ENCODE measurements at places on chromosomes 3 and 15. TPM values are rescaled to one million over a fixed set of nuclear protein-coding genes. Genes with fewer than 3 reads are reported as not detected.

GRCh38 chr15:31352911-31353811 is 26.5 kb downstream of the KLF13 start:
- DNase-seq: peak; percentile 88

Gene GOLGA8G
- 0.12 TPM for total RNA-seq

DNA sequence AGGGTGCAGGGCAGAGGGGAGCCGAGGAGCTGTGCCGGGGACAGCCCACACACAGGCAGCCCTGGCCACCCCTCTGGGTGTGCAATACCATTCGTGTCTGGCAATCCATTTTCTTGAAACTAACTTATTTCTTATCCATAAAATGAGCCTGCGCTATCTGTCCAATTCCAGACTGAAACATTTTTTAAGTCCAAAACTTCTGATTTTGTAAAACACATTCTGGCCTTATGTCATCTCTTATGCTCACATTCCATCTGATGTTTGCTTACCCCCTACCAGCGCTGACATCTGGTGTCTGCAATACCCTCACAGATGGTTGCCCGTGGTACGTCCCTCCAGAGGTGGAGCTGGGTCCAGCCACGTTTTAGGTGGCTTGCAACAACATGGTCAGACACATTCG is 31.8 kb downstream of the PCSK6 start:
- no peak for DNase-seq

Gene EPB42
- not detected for total RNA-seq

GRCh38 chr15:74614744-74615507 is 710 bp upstream of the CLK3 start:
- peak; percentile 65 for DNase-seq

DNA sequence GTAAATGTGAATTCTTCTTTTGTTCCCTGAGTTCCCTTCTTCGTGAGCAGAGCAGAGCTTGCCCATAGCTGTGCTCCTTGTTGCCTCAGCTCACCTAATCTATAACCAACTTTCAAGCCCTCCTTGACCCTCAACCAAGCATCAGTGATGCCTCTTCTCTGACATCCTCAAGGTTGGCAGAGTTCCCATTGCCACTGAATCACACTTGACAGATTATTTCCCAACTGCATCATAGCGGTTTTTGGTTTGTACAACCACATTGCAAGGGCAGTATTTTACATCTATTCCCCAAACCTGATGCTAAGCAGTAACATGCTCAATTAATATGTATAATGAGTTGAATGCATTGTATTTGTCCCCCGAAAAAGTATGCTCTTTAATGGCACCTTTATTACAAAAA is 133.0 kb upstream of the SNTN start:
- DNase-seq: peak; percentile 70

DNA sequence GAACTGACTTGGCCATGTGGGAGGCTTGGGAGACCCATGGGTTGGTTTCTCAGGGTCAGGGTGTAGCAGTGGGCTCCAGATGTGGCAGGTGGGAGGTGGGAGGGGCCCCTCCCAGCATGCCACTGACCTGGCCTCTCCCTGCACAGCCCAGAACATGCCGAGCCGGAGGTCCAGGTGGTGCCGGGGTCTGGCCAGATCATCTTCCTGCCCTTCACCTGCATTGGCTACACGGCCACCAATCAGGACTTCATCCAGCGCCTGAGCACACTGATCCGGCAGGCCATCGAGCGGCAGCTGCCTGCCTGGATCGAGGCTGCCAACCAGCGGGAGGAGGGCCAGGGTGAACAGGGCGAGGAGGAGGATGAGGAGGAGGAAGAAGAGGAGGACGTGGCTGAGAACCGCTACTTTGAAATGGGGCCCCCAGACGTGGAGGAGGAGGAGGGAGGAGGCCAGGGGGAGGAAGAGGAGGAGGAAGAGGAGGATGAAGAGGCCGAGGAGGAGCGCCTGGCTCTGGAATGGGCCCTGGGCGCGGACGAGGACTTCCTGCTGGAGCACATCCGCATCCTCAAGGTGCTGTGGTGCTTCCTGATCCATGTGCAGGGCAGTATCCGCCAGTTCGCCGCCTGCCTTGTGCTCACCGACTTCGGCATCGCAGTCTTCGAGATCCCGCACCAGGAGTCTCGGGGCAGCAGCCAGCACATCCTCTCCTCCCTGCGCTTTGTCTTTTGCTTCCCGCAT is 7.9 kb upstream of the STAB1 start:
- no peak for DNase-seq

DNA sequence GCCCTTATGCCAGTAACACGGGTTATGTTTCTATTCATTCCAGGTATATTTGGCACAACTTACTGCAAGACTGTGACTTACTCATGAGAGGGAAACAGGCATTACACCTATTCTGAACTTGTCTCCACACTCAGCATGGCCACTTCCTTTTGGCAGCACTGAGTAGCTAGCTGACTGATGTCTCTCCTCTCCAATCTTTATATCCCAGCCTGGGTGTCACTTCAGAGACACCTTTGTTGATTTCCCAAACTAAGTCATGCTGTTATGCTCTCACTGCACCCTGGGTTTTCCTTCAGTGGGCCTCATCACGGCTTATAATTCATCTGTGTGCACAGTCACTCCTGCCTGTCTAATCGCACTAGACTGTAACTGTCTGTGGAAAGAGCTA is 114.8 kb downstream of the MYLK start:
- no peak for DNase-seq

GRCh38 chr3:171442184-171442583 is 18.0 kb downstream of the TNIK start:
- DNase-seq: no peak

Gene NEK10
- 1.4 TPM for total RNA-seq

Gene TF
- not detected for total RNA-seq

DNA sequence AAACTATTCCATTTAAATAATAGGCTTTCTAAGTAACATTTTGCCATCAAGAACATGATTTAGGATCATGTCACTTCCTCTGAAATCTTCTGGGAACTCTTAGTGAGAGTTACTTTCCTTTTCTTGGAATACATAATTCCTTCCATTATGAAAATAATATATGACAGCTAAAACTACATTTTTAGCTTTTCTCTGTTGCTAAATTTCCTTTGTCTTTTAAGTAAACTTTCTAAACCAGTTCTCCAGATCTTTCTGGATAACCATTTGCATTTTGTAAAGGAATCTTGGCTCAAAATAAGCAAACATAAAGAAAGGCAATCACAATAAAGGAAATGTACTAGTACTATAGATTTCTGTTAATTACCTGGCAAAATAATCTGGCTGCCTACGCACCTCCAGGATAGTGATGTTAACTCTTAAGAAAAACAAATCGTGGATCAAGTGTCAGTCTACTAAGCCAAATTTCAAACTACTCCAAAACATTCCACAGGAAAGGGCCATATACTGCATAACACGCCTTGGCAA is 165.7 kb downstream of the ZNF385D start:
- DNase-seq: no peak
